ENCODE measurements at places on chromosomes 11 and 22.

GRCh38 chr11:60363542-60364470 lies 14.5 kb upstream of the MS4A7 start:
- DNase-seq: no peak

DNA sequence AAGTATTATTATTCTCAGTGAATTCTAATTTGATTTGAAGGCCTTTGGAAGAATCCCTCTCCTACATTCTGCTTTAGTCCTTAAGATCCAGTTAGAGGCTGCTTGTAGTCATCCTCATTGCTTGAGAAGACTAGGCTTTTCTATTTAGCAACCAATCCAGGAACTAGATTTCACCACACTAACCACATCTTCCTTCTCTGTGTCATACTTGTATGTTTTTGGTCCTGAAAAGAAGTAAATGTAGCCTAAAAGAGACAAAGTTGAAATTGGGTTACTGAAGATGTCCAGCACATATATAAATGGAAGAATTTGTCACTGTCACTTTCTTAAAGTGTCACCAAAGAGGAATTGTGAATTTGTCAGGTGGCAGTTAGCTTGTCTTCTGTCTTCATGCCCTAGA lies 46.6 kb upstream of the MMP7 start:
- DNase-seq: no peak

DNA sequence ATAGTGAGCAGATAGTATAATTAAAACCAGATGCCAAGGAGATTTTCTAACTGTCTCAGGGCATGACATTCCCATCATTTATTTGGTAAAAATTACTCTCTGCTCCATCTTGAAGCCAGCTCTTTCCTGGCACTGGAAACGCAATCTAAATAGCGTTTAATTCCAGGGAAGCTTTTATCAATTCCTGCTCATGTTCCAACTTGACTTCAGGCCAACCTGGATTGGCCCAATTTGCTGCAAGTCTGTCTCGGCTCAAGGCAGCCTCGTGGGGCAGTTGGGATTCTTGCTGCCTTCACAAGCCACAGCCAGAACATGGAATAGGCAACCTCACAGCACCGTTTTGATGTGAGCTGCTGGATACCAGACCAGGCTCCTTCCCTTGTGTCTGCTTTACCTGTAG lies 1255.9 kb downstream of the TBC1D22A start:
- DNase-seq: no peak

DNA sequence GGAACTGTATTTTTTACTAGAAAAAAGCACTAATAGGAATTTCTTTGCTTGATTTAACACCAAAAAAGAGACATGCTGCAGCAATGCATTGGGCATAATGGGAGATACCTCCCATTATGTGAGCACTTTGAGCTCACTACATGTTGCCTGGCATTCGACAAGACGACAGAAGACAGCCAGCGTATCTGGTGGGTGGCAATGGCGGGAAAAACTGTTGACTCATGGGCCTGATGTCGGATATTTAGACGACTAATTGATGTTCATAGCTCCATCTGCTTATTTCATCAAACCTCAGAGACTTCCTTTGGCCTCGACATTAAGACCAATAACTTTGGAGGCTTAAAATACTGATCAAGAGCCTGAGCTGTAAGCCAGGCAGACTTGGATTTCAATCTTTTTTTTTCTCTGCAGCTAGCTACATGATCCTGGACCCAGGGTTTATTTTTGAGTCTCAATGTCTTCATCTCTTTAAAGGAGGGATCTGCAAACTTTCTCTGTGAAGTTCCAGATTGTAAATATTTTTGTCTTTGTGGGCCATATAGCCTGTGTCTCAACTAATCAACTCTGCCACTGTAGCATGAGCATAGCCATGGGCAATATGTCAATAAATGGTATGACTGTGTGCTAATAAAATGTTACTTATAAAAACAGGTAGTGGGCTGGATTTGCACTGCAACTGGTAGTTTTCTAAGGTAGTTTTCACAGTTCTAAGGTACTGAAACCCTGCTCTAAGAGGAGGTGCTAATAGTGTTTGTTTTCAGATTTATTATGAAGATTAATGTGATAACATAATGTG lies 375.1 kb downstream of the METTL15 start:
- DNase-seq: no peak

- no peak for DNase-seq
These were observed 3.3 kb downstream of the MAP4K2 start for GRCh38 chr11:64799623-64800302.

- no peak for DNase-seq
These were observed 7.8 kb upstream of the JAML start for GRCh38 chr11:118232659-118233058.

DNA sequence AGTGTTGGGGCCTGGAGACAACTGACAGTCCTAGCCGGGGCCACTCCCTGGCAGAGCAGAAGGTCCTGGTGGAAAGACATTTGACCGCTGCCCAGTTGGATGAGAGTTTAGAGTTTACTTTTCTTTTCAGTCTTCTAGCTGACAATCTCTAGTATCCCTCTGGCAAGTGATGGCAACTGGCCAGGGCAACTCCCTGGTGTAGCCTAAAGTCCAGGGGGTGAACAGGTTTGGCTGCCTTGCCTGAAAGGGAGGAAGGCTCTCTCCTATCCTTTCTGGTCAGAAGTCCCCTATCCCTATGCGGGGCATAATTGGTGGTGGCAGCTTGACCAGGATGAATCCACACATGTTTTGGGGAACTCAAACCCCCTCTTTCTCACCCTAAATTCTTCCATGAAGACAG lies 16.8 kb upstream of the MSANTD2 start:
- no peak for DNase-seq

- DNase-seq: no peak
These were observed 14.2 kb downstream of the LRP5 start for GRCh38 chr11:68326334-68327215.

- no peak for DNase-seq
These were observed 404.3 kb downstream of the MN1 start for GRCh38 chr22:27397036-27397953.

DNA sequence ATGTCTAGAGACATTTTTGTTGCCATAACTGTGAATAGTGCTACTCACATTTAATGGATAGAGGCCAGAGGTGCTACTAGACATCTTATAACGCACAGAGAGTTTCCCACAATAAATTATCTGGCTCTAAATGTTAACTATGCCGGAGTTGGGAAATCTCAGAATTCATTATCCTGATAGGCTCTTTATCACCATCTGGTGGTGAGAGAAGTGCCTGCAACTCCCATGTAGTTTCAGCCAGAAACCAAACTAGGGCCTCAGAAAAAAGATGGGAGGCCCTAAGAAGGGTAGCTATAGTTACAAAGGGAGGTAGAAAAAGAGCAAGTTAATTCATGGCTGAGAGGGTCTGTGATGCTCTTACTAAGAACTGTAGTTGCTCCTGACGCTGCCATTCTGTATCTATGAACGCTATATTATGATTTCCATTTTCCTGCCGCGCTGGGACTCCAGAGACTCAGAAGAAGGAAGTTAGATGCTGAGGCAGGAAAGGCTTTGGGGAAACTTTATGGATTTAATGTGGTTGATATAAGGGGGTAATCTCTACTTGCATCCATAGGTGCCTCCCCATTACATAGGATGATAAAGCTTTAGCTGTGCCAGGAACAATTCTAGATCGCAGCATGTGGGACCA lies 22.9 kb upstream of the MRPL17 start:
- no peak for DNase-seq

GRCh38 chr11:119808407-119809185 lies 79.6 kb upstream of the NECTIN1 start:
- no peak for DNase-seq

DNA sequence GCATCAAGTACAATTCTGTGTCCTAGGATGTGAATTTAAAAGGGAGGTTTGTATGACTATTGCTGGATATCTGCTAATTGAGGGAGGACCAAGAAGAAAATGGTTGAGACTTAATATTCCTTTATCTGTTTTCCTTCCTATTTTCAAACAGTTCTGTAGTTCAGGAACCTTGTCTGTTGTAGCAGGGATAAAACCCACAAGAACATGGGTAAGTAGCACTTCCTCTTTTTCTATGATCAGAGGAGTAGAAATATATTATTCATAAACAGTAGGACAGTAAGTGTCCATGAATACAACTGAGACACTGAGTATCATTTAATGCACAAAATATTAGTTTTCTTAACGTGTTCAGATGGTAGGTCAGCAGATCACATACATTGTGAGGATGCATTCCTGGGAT lies 7.6 kb downstream of the MS4A3 start:
- DNase-seq: no peak

- DNase-seq: no peak
These were observed 473.7 kb upstream of the ISX start for GRCh38 chr22:34592123-34592740.

- peak; percentile 64 for DNase-seq
These were observed 8.3 kb upstream of the PPIL2 start for GRCh38 chr22:21657360-21658032.

- no peak for DNase-seq
These were observed 85.6 kb downstream of the CACNG2 start for GRCh38 chr22:36617694-36618522.

GRCh38 chr22:25760294-25760693 lies 18.3 kb downstream of the MYO18B start:
- no peak for DNase-seq

GRCh38 chr11:132848336-132848735 lies 684.0 kb downstream of the OPCML start:
- no peak for DNase-seq

DNA sequence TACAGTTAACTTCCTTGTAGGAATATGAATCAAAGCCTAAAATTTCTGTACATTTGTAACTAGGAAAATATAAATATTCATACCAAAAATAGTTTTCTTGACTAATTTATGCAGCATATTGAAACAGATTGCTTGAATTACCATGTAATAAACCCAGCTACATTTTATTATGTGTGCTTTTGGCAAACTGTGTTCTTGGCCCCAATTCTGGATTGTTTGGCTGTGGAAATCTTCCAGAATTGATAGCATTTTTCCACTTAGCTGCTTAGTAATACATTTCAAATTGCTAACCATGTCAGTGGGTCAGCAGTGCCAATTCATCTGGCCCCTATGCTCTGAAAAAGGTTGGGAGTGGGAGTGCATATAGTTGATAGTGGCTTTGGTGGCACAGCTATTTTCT lies 32.3 kb downstream of the PDHX start:
- DNase-seq: no peak

GRCh38 chr11:129894278-129895125 lies 876 bp downstream of the NFRKB start:
- no peak for DNase-seq
